ENCODE measurements at places on chromosomes 4 and X. TPM values are rescaled to one million over a fixed set of nuclear protein-coding genes. Genes with fewer than 3 reads are reported as not detected.
A peak's percentile ranks its signal among the peaks of the same experiment; 100 is the strongest.

GRCh38 chrX:40166582-40166981 is 68.8 kb upstream of the BCOR start:
- H3K36me3 ChIP-seq, result no peaks in the 10 kb centered on the region
- peaks cover 9% of the 10 kb centered on the region for H3K4me1 ChIP-seq
- no peak overlapping the region for H3K27ac ChIP-seq
- H3K27me3 ChIP-seq, result no peaks in the 10 kb centered on the region

DNA sequence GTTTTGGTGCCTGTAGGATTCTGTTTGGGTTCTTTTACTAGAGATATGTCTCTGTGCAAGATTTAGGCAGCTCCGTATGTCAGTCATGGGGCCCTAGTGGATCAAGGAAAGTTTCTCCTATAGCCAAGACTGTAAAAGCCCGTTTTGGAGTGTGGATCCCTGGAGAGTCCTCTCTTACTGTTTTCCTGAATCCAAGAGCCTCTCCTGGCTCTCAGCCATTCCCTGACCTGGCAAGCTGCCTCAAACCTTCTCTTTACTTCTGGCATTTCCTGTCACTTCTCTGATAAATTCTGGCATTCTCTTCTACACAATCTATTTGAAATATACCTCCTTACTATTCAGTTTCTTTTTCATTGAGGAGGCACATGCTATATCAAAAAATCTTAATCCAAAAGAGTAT is 41.4 kb downstream of the DCAF12L2 start:
- no peak for DNase-seq
- H3K4me3 ChIP-seq, result no peak overlapping the region
- H3K4me1 ChIP-seq, result no peaks in the 10 kb centered on the region
- H3K27ac ChIP-seq, result no peak overlapping the region
- no peaks in the 10 kb centered on the region for H3K36me3 ChIP-seq

DNA sequence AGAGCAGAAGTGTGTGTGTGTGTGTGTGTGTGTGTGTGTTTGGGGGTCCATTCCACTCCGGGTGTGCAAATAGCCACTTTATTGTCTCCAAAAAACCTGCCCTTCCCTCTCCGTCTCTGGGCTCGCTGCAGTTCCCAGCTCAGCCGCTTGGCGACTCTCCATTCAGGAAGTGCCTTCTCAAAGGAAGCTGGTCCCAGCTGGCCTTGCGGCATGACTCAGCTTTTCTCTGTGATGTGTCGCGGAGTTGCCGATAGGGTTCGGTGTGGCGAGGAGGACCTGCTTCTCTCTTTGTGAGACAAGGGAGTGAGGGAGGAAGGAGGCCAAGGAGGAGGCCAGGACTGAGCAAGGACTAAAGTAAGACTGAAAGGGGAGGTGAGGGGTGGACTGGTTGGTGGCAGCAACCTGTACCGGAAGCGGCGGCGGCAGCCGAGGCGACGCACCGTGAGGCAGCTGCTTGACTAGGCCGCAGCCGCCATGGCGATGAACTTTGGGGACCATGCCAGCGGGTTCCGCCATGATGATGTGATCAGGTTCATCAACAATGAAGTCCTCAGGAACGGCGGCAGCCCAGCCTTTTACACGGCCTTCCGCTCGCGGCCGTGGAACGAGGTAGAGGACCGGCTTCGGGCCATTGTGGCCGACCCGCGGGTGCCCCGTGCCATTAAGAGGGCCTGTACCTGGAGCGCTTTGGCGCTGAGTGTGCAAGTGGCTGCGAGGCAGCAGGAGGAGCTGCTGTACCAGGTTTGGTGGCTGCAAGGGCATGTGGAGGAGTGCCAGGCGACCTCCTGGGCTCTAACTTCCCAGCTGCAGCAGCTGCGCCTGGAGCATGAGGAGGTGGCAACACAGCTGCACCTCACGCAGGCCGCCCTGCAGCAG is at the start of gene TEX13C:
TEX13C (plus strand) TSS at position 226 of the 876 bp plus-strand sequence; CDS start at position 475, 249 bp downstream.
- no peak within 1 kb of the TSS for H3K4me3 ChIP-seq
- no peaks in the 10 kb centered on the region for H3K4me1 ChIP-seq
- no peak for DNase-seq
- no peaks in the 10 kb centered on the region for H3K36me3 ChIP-seq
- no peak within 1 kb of the TSS for H3K27ac ChIP-seq

CPZ gene
- 7.8 TPM for total RNA-seq

- peaks cover 4% of the 10 kb centered on the region for H3K4me1 ChIP-seq
- H3K27ac ChIP-seq, result no peak overlapping the region
- H3K36me3 ChIP-seq, result no peaks in the 10 kb centered on the region
- no peaks in the 10 kb centered on the region for H3K27me3 ChIP-seq
- no peak for DNase-seq
- no peak overlapping the region for H3K4me3 ChIP-seq
Measured at GRCh38 chrX:69028006-69028760, 137.1 kb downstream of the PJA1 start.

DNA sequence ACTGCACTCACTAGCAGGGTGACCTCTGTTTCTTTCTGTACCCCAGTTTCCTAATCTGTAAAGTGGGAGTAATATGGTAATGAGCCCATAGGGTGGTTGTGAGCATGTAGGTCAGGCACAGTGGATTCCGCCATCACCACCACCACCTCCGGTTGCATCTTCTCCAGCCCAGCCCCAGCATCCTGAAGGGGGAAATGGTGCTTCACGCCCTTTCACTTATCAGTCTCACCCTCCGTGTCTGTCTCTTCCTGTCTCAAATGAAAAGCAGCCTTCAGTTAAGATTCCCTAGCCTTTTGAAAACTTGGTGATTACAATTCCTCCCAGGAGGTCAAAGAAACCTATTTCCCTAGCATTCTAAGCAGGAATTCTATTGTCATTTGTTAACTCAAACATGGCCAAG is 16.9 kb upstream of the XPNPEP2 start:
- H3K27me3 ChIP-seq, result no peaks in the 10 kb centered on the region
- H3K4me1 ChIP-seq, result no peaks in the 10 kb centered on the region
- H3K4me3 ChIP-seq, result no peak overlapping the region
- H3K27ac ChIP-seq, result no peak overlapping the region
- no peak for DNase-seq

DNA sequence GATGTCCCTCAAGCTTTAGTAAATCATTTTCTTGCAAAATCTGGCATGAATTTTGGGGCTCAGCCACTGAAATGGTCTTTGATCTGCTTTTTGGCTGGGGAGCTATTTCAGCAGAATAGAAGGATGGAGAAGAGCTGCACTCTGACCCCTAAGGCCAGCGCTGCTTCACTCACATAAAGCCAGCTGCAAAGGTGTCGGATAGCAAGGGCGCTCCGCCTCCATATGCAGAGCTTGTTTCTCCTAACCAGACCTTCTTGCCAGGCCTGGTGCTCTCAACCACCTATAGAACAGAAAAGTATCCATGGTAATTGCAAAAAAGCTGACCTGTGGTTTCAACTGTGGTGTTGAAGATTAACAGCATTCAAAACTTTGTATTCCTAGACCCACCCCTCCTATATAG is 24.1 kb upstream of the COQ2 start:
- no peak overlapping the region for H3K4me3 ChIP-seq
- H3K36me3 ChIP-seq, result no peaks in the 10 kb centered on the region
- H3K4me1 ChIP-seq, result no peaks in the 10 kb centered on the region
- H3K27me3 ChIP-seq, result no peaks in the 10 kb centered on the region
- no peak overlapping the region for H3K27ac ChIP-seq

SMPX gene
- not detected for total RNA-seq

GRCh38 chr4:82900066-82900410 is 497 bp upstream of the THAP9 start:
- H3K36me3 ChIP-seq, result peaks cover 4% of the 10 kb centered on the region
- DNase-seq, result no peak
- H3K27me3 ChIP-seq, result no peaks in the 10 kb centered on the region
- H3K27ac ChIP-seq, result peak overlapping the region; percentile 98

- no peak for DNase-seq
- no peak overlapping the region for H3K4me3 ChIP-seq
- no peaks in the 10 kb centered on the region for H3K27me3 ChIP-seq
- no peaks in the 10 kb centered on the region for H3K36me3 ChIP-seq
- H3K27ac ChIP-seq, result no peak overlapping the region
Measured at GRCh38 chr4:165828928-165829327, 44.1 kb upstream of the TLL1 start.

DNA sequence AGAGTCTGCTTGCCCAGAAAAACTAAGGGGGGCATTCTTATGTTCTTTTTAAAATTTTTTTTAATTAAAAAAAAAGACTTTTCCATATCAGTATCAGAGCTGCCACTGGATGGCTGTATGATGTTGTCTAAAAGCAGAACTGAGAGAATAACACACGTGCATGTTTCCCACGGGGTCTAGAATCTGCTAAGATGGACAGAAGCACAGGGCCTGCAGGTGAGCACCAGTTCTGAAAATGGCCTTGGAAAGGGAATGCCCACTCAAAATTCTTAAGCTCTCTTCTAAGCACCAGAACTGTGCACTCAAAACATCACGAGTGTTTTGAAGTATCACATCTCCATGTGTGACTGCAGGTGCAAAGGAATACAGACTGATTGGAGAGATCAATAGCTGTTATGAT is 61.1 kb downstream of the ARAP2 start:
- DNase-seq, result peak; percentile 29
- H3K4me1 ChIP-seq, result peaks cover 6% of the 10 kb centered on the region
- peaks cover 4% of the 10 kb centered on the region for H3K36me3 ChIP-seq

CSN1S1 gene
- total RNA-seq, result not detected

NAA11 gene
- total RNA-seq, result not detected

Data from thyroid gland (tissue), 4 donors.